ENCODE measurements at places on chromosomes 3 and 15.

DNA sequence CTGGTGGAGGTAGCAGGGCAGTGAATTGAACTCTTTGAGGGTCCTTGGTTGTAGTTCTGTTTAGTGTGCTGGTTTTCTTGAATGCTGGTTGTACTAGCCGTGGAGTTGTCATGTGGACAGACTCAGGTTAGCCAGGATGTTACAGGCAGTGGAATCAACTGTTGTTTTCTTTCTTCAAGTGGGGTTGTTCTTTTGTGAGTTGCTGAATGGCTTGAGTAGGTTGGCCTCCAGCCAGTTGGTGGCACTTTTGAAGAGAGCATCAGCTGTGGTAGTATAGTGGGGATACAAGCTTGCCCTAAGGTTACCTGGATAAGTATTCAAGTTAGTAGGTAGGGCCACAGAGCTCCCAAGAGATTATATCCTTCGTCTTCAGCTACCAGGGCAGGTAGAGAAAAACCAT is 31.8 kb upstream of the RARB start:
- no peak for DNase-seq

GRCh38 chr15:51692154-51692553 is 10.9 kb downstream of the SCG3 start:
- no peak for DNase-seq

DNA sequence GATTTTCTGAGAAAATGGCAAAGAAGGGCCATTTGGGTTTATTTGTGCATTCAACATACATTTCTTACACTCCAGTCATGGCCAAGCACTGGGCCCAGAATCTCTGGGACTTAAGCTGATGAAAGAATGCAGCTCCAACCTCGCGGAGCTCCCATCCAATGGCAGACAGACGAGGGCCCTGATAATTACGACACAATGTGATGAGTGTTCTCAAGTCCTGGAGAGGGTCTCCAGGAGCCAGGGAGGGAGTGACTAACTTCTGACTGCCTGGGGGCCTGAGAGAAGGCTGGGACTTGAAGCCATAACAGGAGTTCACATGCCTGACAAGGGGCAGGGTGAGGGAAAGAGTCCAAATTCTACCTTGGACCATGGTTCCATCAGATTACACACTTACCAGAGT is 42.6 kb upstream of the BNC1 start:
- no peak for DNase-seq

DNA sequence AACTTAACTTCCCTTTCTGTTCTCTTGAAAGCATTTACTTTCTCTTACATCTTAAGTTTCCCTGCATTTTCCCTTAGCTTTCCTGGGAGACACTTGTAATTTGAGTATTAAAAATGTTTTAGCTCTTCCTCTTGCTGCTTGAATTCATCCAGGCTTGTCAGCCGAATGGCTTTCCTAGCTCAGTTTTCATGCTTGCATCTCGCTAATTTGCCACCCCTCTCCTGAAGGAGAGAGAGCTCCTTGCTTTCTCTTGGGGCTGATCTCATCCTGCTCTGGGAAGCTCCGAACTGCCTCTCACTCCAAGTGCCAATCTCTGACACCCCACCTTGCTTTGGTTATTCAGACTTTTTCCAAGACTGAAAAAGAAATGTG is 374.6 kb upstream of the TBL1XR1 start:
- DNase-seq, result no peak

DNA sequence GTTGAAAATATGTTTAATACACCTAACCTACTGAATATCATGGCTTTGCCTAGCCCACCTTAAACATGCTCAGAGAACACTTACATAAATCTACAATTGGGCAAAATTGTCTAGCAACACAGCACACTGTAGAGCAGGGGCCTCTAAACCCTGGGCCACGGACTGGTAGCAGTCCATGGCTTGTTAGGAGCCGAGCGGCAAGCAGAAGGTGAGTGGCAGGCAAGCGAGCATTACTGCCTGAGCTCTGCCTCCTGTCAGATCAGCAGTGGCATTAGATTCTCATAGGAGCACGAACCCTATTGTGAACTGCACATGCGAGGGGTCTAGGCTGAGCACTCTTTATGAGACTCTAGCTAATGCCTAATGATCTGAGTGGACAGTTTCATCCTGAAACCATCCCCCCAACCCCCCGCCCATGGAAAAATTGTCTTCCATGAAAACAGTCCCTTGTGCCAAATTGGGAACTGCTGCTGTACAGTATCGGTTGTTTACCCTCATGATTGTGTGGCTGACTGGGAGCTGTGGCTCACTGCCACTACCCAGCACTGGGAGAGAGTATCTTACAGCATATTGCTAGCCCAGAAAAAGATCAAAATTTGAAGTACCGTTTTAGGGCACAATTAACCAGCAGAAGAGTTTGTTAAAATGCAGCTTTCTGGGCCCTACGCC is 26.1 kb downstream of the CMSS1 start:
- DNase-seq, result no peak

- DNase-seq, result peak; percentile 11
Observed at GRCh38 chr3:163490119-163490518, 1588.2 kb downstream of the SI start.
